Pancreas (tissue), 10 donors: ENCODE measurements at places on chromosomes 1 and 21.

DNA sequence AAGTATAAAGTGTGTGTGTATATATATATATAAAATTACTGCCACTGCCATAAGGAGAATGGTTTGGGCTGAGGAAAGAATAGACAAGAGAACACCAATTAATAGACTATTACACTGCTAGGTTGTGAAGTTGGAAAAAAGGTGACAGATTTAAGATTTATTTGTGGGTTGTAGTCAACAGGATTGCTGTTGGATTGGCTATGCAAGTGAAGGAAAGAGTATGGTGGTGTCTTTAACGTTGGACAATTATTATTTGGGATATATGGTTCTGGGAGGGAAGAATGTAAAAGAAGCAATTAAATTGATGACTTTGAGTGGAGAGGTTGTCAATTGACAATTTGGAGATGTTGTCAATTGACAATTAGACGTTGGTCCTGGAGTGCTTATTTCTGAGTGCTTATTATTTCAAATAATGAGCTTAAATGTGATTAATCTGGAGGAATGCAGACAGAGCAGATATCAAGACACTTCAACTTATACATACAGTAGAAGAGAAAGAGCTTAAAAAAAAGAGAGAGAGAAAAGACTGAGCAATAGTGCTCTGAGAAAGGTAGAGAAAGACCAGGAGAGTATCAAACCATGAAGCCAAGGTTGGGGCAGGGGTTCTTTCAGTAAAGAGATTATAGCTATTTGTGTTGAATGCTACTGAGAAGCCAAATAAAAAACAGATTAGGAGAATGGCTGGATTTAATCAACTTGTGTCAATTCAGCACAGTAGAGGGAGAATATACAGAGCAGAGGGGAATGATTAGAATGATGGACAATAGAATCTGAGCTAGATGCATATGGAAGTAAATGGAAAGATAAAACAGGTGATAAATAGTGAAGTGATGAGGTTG lies 9.7 kb downstream of the PTGS2 start:
- DNase-seq = no peak

GRCh38 chr1:184101141-184101540 lies 49.6 kb downstream of the TSEN15 start:
- DNase-seq = no peak

DNA sequence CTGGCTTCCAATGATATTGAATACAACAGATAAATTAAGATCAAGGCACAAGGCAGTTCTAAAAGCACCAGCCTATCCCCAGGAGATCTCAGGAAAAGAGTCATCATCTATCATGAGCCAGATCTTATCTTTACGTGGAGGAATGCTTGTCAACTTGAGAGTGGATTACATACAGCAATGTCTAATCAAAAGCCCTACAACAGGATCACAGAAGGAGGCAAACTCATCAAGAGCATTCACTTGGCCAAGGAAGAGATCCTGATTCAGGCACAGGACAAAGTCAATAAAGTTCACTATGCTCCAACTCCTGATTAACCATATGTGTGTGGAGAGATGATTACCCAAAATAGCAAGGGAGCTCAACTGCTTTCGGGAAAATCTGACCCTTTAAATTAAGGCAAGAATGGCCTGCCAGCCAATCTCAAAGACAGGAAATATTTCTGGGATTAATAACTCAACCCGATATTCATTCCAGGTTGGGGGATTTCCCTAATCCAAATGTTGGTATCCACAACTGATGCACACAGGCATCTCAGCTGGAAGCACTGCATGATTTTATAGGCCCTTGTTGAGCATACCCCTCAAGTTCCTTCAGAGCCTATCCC lies 33.7 kb downstream of the TBX15 start:
- no peak for DNase-seq

GRCh38 chr1:3111348-3112021 lies 42.5 kb downstream of the PRDM16 start:
- DNase-seq = no peak

- no peak for DNase-seq
Observed at GRCh38 chr1:193120604-193121166, 1.1 kb upstream of the CDC73 start.

DNA sequence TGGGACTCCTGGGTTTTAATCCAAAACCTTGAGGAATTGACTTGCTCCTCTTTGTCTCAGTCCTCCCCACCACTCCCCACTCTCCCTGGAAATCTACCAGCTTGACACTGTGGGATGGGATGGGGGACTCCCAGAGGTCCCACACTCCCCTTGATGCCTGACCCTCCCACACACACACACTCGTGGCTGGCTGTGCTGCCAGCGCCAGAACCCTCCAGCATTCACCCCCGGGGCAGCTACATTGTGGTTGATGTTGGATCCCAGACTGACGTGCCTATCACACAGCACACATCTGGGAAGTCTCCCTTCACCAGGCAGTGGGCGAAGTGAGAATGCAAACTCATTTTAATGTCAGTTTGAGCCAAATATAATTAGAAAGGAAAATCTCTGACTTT lies 10.0 kb downstream of the KIRREL1 start:
- no peak for DNase-seq

DNA sequence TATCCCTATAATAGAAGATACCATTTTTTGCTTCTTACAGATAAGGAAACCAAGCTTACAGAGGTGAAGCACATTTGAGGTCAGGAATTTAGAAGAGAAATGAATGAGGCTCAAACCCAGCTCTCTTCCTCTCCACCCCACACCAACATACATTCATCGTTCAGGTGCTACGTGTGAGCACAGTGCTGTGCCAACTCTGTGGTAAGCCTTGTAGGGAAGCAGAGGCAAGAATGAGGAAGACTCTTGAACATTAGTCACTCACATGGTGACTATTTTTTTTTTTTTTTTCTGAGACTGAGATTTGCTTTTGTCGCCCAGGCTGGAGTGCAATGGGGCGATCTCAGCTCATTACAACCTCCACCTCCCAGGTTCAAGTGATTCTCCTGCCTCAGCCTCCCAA lies 314.0 kb downstream of the NTNG1 start:
- DNase-seq = no peak

- peak; percentile 93 for DNase-seq
Observed at GRCh38 chr1:111755331-111756123, at the start of gene DDX20. Gene DDX20 (plus strand): TSS chr1:111755901. CDS start chr1:111755925, 24 bp downstream.

DNA sequence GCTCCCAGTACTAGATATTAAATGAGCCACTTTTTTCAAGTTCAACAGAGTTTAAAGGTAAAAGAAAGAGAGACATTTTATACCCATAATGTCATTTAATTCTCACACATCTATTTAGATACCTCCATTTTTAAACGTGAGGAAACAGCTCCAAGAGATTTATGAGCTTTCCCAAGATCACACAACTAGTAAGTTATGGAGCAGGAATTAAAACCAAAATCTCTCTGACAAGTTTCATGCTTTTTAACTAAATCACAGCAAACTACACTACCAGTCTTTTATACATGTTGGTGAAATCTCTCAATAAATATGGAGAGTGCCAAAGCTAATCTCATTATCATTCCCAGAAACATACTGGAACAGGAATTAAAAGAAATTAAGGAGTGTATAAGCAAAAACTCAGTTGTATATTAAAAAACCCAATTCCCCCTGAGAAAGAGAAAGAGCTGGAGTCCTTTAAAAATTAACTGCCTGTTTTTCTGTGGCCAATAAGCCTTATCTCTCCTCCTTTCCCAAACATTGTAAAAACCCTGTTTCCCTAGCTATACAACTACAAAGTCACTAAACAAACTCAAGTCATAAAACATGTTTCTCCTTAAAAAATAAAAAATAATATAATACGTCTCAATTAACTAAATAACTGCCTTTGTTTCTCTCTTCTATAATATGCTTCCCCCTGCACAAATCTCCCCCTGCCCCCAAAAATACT lies 26.7 kb upstream of the THEM4 start:
- no peak for DNase-seq

GRCh38 chr1:8422510-8423268 lies 104.8 kb downstream of the SLC45A1 start:
- DNase-seq = no peak
